Right cardiac atrium (tissue), 5 donors: ENCODE measurements at places on chromosomes 4 and X. TPM values are rescaled to one million over a fixed set of nuclear protein-coding genes. Genes with fewer than 3 reads are reported as not detected.

DNA sequence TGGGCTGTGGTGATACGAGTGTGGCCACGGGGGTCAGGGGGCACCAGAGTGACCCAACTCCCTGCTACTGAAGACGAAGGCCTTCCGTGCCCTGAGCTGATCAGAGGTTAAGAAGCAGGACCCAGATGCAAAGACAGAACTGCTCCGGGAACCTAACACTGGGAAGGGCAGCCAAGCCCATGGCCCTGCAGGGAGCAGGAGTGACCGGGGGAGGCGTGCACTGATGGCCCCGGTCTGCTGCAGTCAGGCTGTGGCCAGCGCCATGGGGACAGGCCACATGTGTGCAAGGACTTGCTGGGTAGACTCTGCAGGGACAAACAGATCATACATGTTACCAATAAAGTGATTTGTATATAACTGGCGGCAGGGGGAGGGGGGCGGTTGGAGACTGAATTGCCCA, 74.6 kb downstream of the ACOX3 start:
- peak; percentile 18 for DNase-seq

DNA sequence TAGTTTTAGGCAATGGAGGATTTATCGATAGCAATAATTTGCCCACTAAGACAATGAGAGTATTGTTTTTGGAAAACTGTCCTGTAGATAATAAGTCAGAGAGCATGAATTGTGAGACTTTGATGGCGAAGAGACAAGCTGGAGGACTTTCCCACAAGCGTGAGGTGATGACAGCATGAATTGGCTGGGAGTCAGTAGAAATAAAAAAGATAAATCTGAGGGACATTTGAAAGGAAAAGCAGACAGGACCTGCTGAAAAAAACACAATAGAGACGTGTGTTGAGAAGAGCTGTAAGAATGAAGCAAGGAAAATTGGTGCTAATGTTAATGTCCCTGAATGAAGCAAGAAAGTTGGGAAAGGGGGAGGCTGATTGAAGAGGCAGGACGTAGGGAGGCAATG, 233.5 kb downstream of the DCTD start:
- no peak for DNase-seq

DNA sequence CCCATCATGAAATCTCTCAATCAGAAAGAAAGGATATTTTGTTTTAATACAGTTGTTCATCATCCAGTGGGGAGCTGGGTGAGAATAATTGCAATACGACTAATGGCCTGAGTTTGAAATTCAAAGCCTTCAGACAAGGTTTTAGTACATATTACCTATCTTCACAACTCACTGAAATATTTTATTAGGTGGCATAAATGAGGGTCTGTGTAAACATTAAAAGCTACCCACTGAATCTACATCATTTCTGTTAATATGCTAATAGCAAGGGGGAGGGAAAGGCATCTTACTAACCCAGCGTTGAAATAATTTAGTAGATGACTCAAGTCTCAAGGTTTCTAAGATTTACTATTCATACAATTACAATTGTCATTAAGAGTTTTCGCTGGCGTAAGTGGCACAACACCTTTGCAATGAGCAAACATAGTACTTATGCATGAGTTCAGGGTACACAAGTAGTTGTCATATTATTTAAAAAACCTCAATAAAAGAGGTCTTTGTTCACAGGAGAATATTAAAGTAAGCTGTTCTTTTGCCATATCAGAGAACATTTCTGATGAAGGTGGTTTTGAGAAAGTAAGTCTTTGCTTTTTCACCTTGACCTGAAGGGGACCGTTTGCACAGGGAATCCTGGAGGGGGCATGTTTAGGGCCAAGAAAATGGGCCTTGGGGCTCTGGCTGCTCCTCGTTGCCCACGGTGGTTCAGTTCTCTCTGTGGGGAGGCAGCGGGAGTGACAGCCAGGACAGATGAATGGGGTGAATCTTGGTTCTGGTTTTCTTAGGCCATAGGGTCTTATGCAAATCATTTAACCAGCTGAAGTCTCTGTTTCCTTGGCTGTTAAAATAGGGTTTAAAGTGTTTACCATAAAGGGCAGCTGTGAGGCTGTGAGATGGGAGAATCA, 4.5 kb upstream of the RHOH start:
- no peak for DNase-seq

GRCh38 chrX:40759374-40759773, 24.0 kb upstream of the MED14 start:
- no peak for DNase-seq

DNA sequence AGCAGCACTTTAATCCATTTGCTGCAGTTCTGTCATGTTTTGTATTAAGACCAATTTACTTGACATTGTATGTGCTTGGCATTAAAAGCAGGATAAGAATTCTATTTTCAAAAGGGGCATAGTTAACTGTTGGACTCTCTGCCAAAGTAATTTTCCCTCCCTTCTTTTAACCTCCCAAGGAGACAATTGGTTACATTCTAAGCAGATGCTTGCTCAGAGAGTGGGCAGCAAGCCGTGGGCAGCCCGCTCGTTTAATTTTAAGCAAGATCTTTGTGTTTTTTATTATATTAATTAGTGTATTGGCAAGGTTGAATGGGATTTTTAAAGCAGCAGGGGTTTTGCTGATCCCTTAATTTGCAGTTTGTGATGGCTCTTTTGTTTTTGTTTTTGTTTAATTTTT, 37.1 kb upstream of the KLHL8 start:
- DNase-seq: no peak

DNA sequence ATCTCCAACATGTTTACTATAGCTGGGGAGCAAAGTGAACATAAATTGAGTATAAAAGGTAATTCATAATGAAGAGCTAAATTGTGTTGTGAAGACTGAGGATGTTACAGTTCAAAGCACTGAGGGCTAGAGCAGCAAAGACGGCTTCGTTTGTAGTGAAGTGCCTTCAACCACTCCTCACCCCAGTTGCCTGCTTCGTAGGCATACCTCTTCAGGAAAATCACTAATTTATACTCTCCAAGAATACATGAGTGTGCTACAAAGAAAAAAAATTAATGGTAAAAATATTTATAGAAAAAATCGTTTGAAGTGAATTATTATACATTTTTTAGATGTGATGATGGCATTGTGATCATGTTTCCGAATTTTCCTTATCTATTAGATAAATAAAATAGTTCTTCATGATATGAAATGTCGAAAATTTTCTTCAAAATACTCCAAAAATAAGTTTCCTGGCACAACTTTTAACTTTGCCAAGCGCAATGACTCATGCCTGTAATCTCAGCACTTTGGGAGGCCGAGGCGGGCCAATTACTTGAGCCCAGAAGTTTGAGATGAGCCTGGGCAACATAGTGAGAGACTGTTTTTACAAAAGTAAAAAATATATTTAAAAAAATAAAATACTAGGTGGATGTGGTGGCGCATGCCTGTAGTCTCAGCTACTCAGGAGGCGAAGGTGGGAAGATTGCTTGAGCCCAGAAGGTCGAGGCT, 41.6 kb downstream of the ZFP42 start:
- DNase-seq: no peak

DNA sequence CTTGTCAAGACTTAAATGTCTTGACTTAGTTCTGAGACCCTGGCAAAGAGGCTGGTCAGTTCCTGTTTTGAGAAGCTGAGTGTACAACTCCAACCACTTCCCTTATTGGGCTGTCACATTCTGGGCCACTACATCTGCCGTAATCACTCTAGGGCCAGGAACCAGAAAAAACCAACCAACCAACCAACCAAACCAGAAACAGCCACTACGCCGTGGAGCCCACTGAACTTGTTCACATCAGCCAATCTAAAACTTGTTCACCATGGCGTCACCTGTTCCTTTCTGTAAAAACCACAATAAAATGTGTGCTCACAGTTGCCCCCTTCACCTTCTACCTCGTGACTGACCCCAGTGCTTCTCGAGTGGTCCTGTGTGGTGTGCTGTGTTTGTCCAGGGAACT, 107.3 kb downstream of the JADE1 start:
- DNase-seq: no peak

GRCh38 chr4:173237762-173238161, 69.2 kb downstream of the GALNT7 start:
- DNase-seq: no peak

DNA sequence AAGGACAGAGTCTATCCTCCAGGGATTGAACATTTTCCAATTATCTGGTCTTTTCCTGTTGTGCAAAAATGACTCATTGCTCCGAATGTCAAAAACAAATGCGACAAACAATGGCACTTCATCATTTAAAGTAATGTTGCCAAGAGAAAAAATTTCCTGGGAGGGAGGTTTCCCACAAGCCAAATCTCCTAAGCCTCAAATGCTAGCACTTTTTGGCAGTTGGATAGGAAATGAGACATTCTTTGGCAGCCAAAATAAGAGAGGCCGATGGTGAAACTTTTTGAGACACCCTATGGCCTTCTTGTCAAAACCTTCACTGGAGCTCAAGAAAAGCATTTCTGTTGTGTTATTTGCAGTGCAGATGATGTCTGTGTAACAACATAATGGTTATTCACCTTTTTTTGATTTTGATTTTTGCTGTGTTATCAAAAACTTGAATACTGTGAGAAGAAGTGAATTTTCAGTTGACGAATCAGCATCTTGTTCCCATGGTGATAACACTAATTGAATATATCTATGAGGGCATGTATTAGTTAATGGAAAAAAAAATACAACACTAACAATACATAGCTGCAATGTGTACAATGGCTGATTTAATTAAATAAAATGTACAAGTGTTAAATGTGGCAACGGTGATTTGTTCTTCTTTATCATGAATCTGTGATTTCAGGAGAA, 333.8 kb downstream of the ANK2 start:
- DNase-seq: no peak

DNA sequence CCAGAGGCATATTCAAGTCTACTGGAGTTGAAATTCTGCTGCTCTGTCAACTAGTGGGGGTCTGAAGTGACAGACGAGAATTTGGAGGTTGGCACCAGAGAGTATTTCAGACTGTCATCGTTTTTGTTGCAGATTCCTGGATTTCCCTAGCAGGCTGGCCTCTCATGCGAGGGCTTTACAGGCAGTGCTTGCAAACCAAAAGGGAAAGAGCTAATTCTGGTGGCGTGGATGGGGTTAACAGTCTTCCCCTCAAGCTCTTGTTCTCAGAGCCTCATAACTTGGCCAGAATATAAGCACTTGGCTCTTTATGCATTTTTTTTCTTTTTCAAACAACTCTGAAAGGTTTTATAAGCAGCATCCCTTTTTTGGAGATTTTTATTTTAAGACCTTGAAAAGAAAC, at the start of gene SPARCL1:
SPARCL1 (minus strand) TSS at position 190 of the 400 bp plus-strand sequence. CDS start 29,802 bp downstream, outside the sequence.
- DNase-seq: peak; percentile 71

GRCh38 chr4:53928825-53929224, 135.6 kb downstream of the CHIC2 start:
- DNase-seq: no peak

DNA sequence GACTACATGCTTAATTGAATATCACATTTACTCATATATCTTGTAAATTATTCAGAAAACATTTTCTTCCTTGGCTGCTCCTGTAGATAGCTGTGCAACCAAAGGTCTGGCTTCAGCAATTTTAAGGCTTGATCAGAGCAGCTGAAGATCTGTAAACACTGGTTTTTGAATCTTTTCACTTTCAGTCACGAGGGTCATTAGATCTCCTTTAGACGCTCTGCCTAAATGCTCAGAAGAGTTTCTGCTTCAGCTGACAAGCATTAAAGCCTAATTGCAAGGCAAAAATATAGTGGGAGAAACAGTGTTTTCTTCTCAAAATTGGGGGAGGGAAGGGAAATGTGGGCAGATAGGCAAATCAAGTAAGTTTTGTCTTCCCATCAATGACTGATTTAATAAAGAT, 25.7 kb downstream of the TRPC5 start:
- DNase-seq: no peak

GRCh38 chr4:15636818-15637217, 18.3 kb downstream of the FBXL5 start:
- DNase-seq: no peak

Gene ANOS1
- total RNA-seq: 3.3 TPM

Gene GPRASP2
- 21.2 TPM for total RNA-seq

Gene AMTN
- total RNA-seq: not detected

Gene NEIL3
- 0.37 TPM for total RNA-seq

Gene SLC4A4
- total RNA-seq: 23.3 TPM

Gene TCEAL6
- not detected for total RNA-seq

Gene CDKL2
- 0.64 TPM for total RNA-seq

Gene PABPC4L
- 3.0 TPM for total RNA-seq

Gene PPEF2
- not detected for total RNA-seq
